Activated T-cell treated with anti-CD3 and anti-CD28 coated beads for 1 hour (primary cell): ENCODE measurements at places on chromosomes 1 and 21.

GRCh38 chr1:66982561-66983260, 57.9 kb downstream of the MIER1 start:
- DNase-seq: no peak

DNA sequence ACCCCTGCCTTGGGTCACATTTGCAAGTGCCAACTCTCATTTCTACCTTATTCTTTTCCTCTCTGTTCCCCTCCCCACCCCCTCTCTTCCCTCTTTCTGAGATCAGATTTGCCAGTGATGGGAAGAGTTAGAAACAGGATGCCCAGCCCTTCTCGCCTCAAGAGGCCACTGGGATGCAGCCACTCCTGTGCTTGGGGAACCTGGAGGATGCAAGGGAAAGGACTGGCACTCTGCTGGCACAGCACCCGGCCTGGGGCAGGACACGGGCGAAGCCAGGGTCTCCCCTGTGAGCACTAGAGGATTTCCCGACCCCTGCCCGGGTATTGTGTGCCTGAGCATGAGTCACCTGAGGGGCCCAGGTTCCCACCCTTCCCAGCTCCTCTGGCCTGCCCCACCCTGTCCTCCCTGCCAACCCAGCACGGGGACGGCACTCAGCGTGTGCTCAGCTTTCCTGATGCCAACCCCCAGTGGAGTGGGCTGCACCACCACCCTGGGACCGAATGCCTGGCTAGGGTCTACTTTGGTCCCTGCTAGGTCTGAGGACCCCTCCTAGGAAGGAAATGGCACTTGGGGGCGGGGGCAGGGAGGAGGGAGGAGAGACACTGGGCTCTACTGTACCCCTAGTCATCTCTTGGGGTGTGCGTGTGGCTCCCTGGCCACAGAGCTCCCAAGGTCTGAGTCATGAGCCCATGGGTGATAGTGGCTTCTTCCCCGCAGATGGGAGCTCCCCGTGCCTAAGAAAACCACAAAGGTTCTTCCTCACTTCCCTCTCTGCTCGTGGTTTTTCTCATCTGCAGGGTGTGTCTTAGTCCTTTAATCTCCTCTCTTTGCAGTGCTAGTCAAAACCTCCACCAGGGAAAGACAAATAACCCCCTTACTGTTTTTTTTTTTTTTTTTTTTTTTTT, 12.4 kb downstream of the LMNA start:
- DNase-seq: peak; percentile 53

- DNase-seq: no peak
These were observed at the start of gene NUP210L for GRCh38 chr1:154154534-154155191. TSS of gene NUP210L (minus strand) at chr1:154155073.

GRCh38 chr1:235460770-235461169, 43.5 kb downstream of the B3GALNT2 start:
- DNase-seq: no peak

DNA sequence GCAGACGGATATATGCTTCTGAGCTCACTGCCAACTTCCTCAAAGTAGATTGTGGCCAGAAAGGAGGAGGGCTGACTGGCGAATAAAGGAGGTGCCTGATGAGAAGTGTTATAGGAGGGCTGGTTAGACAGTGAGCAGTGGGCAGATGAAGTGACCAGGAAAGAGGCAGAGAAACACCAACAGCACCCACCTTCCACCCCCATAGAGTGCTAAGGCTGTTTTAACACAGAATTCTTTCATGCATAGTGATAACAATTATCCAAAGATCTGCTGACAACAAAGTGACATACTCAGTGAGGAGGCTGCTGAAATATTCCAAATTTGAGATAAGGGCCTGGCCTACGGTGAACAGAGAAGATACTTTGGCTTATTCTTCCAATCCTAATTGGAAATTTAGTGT, 21.2 kb upstream of the MTR start:
- no peak for DNase-seq

GRCh38 chr1:10789047-10789791, 7.2 kb downstream of the CASZ1 start:
- DNase-seq: no peak

- no peak for DNase-seq
These were observed 304.9 kb upstream of the DUSP10 start for GRCh38 chr1:222046684-222047263.

- no peak for DNase-seq
These were observed 25.2 kb downstream of the FHAD1 start for GRCh38 chr1:15272009-15272781.

DNA sequence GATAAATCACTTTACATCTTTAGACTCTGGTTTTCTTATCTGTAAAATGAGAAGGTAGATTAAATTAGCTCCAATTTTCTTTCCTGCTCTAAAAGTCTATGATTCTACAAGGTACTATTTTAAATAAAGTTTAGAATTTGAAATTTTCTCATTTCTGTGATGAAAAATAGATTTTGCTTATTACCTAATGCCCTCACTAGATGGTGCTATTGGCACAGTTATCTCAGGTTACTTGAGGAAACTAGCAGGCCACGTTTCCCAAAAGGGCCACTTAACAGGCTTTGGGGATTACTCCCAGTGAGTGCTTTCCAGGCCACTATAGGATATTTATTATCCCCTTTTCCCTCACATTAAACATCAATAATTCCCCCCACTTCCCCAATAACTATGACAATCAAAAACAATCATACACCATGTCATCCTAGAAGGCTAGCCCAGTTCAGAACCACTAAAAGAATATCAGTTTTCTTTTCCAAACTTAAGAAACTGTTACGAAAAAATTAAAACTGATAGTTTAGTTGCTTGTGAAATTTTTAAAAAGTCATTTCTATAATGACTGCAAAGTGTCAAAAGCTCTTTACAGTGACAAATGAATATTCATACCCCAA, 30.6 kb downstream of the OMA1 start:
- no peak for DNase-seq

DNA sequence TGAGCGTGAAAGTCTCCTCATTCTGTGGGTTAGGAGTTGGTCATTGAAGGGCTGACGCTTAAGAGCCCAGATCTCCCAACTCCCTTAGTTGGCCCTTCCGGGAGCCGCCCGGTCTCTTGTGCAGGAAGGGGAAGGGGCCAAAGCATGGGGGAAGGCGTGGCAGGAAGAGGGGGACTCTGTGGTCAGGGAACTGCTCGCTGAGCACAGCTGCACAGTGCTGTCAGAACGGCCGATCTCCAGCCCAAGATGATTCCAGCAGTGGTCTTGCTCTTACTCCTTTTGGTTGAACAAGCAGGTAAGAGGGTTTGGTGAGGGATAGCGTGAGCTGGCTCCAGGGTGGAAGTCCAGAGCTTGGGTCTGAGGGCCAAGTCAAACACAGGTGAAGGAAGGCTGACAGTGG, at the start of gene FCER1G:
TSS of gene FCER1G (plus strand) at position 220 of the 400 bp plus-strand sequence. CDS start at position 247, 27 bp downstream.
- DNase-seq: no peak

- no peak for DNase-seq
These were observed 1160.8 kb upstream of the B3GALT2 start for GRCh38 chr1:194347200-194347599.

GRCh38 chr1:85314726-85315125, 38.3 kb upstream of the BCL10 start:
- DNase-seq: no peak

DNA sequence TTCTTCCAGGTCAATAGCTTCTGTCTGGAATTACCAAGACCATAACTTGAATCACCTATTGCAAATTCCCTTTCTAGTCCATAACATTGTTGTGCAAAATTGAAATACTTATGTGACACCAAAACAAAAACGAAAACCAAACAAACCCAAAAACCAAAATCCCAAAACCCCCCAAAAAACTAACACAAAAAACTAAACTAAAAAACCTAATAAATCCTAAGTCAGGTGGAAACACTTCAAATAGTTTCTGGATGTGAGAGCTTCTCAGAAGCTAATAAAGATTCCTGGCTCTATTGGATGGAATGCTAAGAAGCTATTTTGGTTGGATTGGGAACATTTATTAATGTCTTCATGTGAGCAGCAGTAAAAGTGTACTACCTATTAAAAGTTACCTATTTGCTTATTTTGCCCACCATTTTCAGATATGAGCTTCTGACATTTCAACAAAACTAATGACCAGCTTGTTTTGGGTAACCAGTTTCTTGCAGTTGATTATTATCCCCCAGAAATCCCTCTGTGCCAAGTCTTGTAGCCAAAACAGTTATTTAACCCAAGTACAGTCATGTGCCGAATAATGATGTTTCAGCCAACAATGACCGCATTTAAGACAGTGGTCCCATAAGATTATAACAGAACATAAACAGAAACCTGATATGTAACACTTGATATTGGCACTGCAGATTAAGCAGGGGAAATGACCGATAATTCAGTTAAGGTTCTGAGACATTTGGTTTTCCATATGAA, 76.4 kb downstream of the LTN1 start:
- DNase-seq: no peak

GRCh38 chr1:41876576-41877445, 41.9 kb downstream of the HIVEP3 start:
- DNase-seq: no peak

- DNase-seq: no peak
These were observed 59.0 kb downstream of the HIVEP3 start for GRCh38 chr1:41859686-41860085.

DNA sequence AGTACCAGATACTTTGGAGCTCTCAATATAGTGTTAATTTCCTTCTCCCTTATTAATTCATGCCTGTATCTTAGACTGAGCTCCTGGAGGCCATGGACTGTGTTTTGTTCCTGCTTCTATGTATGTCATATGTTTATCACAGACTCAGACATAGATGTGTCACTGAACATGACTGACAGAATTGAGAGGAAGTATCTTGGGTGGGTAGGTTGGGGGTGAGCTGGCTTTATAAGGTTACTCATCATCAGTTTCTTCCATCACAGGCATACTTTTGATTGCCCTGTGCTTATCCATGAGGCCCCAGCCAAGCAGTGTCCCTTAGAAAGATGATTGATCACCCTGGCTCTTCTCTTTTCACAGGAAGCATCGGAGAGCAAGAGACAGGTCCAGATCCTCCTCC, 5.6 kb upstream of the SH3D21 start:
- DNase-seq: no peak

DNA sequence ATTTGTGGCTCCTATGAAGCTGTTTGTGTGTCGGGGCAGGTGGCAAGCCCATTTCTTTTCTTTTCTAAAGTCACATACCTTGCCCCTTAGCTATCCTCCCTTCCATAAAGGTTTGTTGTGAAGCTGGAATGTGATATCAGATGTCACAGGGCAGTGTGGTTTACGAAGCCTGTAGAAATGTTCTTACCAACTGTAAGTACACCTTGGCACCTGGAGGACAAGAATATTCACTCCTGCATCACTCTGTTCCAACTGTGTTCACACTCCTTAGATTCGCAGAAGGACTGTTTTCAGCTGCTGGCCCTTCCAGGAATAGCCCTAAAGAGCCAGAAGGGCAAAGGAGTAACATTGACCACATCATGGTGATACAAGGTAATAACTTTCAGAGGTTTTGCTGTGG, 176.9 kb downstream of the FGGY start:
- no peak for DNase-seq

GRCh38 chr1:37851782-37852210, 7.6 kb downstream of the MTF1 start:
- DNase-seq: no peak

DNA sequence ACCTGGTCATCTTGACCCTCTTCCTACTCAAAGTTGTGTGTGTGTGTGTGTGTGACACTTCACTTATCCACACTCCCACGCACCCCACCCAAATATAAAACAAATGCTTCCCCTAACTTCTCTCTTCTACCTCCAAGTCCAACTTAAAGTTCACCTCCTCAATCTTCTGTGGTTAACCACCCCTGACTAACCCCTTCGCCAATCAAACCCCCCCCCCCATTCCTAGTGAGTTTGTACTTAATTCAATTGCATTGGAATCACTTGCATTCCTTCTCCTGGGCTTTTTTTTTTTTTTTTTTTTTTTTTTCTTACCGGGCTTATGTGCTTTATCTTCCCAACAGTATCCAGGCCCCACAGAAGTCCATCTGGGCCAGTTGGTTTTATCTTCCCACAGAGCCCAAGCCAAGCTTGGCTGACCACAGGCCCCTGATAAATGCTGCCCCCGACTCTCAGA, 78.4 kb downstream of the CD58 start:
- DNase-seq: no peak

DNA sequence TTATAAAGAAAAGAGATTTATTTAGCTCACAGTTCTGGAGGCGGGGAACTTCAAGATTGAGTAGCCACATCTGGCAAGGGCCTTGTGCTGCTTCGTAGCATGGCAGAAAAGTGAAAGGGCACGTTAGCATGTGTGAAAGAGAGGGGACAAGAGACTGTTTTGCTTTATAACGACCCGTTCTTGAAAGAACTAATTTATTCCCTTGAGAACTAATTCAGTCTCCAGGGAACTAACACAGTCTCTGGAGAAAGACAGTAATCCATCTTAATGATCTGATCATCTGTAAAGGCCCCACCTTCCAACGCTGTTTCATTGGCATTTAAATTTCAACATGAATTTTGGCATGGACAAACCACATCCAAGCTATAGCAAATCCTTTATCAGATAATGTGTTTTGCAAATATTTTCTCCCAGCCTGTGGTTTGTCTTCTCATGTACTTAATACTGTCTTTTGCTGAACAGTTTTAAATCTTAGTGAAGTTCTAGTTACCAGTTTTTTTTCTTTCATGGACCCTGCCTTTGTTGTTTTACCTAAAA, 26.1 kb downstream of the MTR start:
- DNase-seq: no peak

DNA sequence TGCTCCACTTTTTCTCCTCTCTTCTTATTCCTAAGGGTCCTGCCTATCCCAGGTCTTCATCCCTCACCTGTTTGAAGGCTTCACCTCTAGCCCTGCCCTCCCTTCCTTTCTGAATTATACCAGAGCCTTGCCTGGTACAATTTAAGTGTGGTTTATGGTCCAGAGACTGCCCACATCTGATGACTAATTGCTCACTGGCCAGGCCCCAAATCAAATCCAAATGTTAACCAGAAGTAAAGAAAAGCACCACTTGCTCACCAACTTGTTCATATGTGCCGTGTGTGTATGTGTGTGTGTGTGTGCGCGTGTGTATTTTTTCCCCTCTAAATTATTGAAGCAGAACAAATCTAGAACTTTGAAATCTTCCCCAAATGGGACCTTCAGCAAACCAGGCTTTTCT, 26.4 kb downstream of the MYOM3 start:
- no peak for DNase-seq

- DNase-seq: no peak
These were observed 66.2 kb downstream of the TEX35 start for GRCh38 chr1:178579095-178579494.

- peak; percentile 21 for DNase-seq
These were observed 158.3 kb upstream of the CACNA1E start for GRCh38 chr1:181324797-181325616.

DNA sequence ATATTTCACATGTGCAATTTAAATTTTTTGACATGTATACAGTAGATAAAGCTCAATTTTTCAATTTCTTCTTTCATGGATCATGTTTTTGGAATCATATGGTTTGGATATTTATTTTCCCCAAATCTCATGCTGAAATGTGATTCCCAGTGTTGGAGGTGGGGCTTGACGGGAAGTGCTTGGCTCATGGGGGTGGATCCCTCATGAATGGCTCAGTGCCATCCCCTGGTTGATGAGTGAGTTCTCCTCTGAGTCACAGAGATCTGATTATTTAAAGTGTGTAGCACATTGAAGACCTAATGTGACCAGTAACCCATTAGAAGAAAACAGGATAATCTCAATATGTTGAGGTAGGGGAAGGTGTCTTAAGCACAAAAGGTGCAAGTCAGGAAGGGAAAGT, 9.1 kb upstream of the IFI16 start:
- no peak for DNase-seq
